Stimulated activated CD8-positive, alpha-beta memory T cell treated with anti-CD3 and anti-CD28 coated beads, Interleukin-7, amount 100 ng/mL, for 4 hours (primary cell): ENCODE measurements at places on chromosomes 3 and 15.

DNA sequence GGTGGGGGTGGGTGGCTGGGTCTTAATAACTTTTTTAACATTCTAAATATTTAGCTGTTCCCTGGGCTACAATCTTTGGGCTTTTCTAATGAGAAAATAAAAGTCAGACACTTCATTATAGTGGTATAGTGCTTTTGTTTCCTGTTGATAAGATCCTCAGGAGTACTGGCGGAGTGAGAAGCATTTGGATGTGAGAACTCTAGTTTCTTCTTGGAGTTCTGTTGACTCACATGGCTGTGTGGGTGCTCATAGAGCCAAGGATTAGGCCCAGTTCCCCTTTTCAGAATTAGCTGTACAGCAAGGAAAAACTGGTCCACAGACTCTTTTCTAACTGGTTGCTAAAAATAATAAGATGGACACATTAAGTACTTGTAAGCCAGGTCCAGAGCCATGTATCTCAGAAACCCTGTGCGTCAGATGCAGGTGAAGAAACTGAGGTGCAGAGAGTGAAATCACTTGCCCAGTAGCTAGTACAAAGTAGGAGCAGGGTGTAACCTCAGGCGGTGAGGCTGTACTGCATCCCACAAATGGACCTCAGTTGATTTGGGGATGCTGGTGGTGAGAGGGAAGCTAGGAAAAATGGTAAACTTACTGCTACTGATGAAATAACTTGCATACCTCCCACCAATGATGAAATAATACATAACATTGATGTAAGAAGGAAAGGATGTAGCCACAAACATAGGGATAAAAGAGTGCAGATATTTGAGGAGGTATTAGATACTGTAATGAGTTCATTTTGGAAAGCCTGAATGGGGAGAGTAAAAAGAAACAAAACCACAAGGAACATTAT lies 2.3 kb downstream of the ITPR1 start:
- DNase-seq = no peak

DNA sequence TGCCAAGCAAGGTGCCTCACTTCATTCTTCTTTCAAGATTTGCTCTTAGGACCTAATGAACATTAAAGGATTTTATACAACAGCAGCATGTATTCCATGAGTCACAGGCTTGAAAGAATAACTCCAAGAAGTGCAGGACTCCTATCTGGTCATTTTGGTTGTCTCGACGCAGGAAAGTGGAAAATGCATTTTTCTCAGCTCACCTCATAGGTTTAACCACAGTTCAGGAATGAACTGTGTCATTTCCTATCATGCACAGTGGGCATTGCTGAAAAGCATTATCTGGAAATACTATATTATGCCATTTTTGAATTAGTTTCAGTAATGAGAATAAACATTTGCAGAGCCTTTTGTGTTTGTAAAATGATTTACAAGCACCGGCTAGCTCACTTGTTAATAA lies 98.7 kb upstream of the BFSP2 start:
- DNase-seq = no peak

- DNase-seq = no peak
Observed at GRCh38 chr15:74392451-74392830, 25.0 kb upstream of the CYP11A1 start.

DNA sequence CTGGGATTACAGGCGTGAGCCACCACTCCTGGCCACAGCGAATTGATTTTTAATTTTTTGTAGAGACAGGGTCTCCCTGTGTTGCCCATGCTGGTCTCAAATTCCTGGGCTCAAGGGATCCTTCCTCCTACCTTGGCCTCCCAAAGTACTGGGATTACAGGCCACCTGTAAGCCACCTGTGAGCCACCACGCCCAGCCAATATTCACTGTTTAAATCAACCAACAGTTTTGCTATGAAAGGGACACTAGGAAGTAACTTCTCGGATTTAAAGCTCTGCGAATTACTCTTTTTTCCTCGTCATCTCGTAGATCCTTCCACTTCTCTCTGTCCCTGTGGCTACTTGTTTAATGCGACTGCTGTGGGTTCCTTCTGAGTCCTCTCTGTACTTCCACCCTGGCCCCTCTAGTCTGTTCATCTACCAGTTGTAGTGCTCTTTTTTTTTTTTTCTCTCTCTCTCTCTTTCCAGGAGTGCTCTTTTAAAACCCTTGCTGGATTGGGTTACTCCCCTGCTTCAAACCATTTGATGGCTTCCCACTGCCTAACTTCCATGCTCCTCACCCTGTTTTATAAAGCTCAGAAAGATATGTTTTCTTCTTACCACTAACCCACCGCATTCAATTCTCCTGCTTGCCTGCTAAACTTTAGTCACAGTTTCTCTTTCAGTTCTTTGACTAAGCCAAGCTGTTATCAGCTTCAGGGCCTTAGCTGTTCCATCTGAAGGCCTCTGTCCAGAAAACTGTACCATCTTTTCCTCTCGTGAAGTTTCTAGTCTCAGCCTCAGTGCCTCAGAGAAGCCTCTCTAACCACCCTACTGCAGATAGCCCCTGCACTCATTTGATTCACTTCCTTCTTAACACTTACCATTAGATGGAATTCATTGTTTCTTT lies 12.4 kb downstream of the RTF1 start:
- no peak for DNase-seq

GRCh38 chr3:42070524-42070923 lies 20.6 kb upstream of the TRAK1 start:
- DNase-seq = no peak

GRCh38 chr3:135691240-135691639 lies 274.3 kb upstream of the PPP2R3A start:
- DNase-seq = no peak

- DNase-seq = no peak
Observed at GRCh38 chr3:24160424-24161095, 215.5 kb downstream of the NR1D2 start.

- DNase-seq = no peak
Observed at GRCh38 chr3:114686621-114687020, 392.8 kb downstream of the TIGIT start.

DNA sequence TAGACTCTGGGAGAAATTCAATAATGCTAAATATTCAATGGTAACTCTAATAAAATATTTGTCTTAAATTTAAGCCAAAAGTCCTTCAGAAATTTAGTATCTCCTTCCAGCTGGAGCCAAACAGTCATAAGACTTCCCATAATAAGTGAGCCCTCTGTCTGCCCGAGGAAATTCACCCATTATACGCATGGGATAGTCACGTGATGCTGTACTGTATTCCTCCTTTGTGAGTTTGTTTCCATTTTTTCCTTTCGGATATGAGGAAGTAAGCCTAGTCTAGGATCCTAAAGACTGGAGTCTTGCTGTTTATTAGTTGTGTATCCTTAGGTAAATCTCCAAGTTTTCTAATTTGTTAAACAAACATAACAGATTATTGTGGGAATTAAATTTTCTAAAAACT lies 110.4 kb upstream of the PLAAT1 start:
- no peak for DNase-seq

GRCh38 chr3:141499284-141499683 lies 12.5 kb downstream of the RASA2 start:
- DNase-seq = no peak

- no peak for DNase-seq
Observed at GRCh38 chr15:51218299-51218938, 120.0 kb downstream of the CYP19A1 start.

- no peak for DNase-seq
Observed at GRCh38 chr3:129827765-129828164, 65.7 kb downstream of the TMCC1 start.

GRCh38 chr15:43204016-43204901 lies 16.6 kb downstream of the EPB42 start:
- peak; percentile 26 for DNase-seq

DNA sequence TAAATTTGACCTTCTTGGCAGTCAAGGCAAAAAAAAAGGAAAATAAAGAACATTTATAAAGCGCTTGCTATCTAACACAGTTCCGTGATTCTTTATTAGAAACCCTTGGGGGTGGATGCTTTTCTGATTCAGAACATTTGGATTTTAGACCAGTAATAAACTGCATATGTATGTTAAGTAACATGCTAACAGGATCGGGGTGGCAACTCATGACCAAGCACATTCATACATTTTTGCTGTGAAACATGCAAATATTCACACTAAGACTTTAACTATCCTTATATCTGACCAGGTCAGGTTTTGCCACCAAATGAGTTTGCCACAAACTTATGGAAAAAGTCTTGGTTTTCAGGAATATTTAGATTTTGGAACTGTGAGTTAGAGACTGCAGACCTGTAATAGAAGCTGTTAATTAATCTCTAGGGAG lies 30.4 kb upstream of the KLF13 start:
- no peak for DNase-seq

GRCh38 chr3:46539443-46540005 lies 26.6 kb downstream of the LRRC2 start:
- DNase-seq = no peak

GRCh38 chr3:127053450-127053849 lies 70.5 kb downstream of the PLXNA1 start:
- DNase-seq = no peak

DNA sequence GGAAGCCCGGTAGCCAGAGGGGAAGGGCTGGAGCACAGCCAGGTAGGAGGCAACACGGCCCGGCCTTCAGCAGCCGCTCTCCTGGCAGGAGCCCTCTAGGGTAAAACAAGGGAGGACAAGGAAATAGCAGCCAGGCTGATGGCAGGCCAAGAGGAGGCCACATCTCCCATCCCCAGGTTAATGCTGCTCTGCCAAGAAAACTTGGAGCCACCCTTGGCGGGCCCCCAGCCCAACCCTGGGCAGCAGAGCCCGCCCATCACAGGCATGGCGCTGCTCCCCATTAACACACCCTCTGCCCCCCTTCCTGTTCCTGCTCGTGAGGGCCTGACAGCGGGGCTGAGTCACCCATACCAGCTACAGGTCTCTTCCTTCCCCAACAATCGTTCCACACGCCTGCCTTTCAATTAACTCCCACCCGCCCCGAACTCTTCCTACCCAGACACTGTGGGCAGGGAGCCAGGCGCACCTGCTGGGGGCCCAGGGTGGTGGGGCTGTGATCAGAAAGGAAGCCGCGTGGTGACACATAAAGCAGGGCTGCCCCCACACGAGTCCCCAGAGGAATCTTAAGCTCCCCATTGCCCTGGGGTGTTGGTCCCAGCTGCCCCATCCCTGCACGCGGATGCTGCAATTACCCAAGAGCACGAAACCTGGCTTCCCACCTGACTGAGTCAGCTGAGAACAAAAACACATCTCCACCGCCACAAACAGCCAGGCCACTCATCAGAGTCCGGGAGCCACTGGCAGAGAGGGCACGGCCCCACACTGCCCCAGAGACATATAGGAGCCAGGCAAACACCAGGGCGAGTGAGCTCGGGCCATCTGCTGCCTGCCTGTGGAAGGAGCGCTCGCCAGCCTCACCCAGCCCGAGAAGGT lies at the start of gene C15orf62:
TSS of gene C15orf62 (plus strand) at position 707 of the 873 bp plus-strand sequence. CDS start 516 bp downstream, outside the sequence.
- peak; percentile 80 for DNase-seq

DNA sequence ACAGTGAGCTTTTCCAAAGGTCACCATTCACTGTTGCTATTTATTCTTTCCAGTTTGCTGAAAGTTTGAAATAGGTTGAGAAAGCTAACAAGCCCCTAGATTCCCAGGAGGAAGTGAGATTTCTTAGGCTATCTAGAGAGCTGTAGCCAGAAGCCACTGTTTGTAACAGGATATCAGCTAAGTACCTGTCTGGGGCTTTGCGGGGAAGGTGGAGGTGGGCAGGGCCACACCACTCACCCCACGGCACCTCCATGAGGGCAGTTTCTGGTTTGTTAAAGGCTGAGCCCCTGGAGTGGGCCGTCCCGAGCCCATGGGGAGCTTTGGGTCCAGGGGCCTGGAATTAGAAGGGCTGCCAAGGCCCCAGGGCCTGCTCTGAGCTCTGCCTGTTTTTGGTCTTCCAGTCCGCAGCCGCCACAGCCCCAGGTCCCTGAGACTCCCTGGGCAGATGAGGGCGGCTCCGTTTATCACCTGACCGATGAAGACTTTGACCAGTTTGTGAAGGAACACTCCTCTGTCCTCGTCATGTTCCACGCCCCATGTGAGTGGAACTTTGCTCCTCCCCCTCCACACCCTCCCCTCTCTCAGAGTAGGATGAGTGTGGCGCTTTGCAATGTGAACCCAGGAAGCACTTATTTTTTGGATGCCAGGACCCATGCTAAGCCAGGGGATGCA lies 63.4 kb downstream of the PDIA5 start:
- no peak for DNase-seq

DNA sequence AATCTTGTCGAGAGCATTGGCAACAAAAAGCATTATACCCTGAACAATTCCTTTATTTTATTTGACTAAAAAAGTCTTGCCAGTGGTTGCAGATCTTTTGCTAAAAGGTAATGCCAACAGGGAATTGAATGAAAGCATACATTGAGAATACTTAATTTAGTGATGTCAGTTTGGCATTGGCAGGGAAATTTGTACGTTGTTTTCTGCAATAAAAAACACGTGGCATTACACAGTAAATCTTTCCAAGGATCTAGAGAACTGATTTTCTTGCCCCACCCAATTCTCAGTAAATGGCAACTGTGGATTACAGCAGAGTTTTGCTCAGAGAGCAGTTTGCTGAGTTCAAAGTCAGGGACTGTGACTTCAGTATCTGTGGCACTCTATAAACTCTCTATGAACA lies 38.3 kb upstream of the IGSF10 start:
- DNase-seq = no peak

- DNase-seq = no peak
Observed at GRCh38 chr15:77650265-77650664, 17.6 kb upstream of the LINGO1 start.

GRCh38 chr3:107392549-107393165 lies 15.4 kb downstream of the CCDC54 start:
- DNase-seq = no peak

GRCh38 chr3:11050666-11051323 lies 58.2 kb downstream of the SLC6A1 start:
- DNase-seq = no peak

DNA sequence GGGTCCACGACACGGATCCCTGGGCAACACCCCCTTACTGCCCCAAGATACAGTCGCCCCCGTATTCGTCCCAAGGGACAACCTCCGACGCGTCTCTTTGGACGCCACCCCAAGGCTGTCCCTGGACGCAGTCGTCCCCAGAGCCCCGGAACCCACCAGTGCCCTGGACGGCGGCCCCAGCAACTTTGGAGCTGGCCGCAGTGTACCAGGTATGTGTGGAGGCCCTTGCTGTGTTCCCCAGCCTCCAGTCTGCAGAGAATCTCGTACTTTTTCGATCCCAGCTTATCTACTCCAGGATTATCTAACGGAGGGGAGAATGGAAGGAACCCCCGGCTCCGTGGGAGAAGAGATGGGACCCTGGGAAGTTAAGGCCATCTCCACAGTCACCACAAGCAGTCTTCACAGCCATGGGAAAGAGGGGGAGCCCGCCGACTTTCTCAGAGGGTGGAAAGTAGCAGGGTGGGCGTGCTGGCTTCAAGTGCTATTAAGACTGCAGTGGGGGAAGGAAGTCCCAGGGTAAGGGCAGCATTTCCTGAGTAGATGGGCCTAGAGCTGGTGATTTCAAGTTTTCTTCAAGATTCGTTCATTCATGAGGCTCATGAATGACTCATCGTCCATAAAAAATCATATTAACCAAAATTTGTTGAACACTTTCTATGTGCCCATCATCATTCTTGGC lies 1.1 kb downstream of the MESP2 start:
- no peak for DNase-seq
